ENCODE measurements at places on chromosomes 12 and 14. TPM values are rescaled to one million over a fixed set of nuclear protein-coding genes. Genes with fewer than 3 reads are reported as not detected.

The RNU4-1 gene
- 829 TPM for total RNA-seq

The HOXC12 gene
- not detected for total RNA-seq

The SYT1 gene
- not detected for total RNA-seq

The PXMP2 gene
- total RNA-seq = 18.3 TPM

The SLC6A13 gene
- 0.64 TPM for total RNA-seq

The IFI27 gene
- total RNA-seq = 1.6 TPM

The IKBIP gene
- total RNA-seq = 26.8 TPM

The TAS2R19 gene
- total RNA-seq = 0.89 TPM

The NUP37 gene
- 117 TPM for total RNA-seq

DNA sequence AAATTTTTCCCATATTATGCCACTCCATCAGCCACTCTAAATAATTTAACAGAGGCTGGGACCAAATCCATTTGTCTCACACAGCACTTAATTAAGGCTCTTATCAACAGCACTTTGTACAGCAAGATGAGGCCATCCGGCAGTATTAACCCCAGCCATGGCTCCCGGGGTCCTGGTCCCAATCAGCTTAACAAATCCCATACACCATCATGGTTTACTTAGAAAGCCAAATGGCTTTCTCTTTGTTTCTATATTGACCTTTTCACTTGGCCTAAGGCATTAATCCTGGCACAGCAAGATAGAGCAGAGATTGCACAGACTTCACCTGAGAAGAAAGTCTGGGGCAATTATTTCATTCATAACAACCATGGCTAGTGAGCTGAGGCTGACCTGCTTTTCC, 38.6 kb downstream of the SPTSSA start:
- no peaks in the 10 kb centered on the region for H3K27me3 ChIP-seq
- no peak overlapping the region for H3K4me3 ChIP-seq
- no peaks in the 10 kb centered on the region for H3K4me1 ChIP-seq
- no peak overlapping the region for H3K27ac ChIP-seq
- DNase-seq = no peak
- peaks cover 2% of the 10 kb centered on the region for H3K36me3 ChIP-seq

DNA sequence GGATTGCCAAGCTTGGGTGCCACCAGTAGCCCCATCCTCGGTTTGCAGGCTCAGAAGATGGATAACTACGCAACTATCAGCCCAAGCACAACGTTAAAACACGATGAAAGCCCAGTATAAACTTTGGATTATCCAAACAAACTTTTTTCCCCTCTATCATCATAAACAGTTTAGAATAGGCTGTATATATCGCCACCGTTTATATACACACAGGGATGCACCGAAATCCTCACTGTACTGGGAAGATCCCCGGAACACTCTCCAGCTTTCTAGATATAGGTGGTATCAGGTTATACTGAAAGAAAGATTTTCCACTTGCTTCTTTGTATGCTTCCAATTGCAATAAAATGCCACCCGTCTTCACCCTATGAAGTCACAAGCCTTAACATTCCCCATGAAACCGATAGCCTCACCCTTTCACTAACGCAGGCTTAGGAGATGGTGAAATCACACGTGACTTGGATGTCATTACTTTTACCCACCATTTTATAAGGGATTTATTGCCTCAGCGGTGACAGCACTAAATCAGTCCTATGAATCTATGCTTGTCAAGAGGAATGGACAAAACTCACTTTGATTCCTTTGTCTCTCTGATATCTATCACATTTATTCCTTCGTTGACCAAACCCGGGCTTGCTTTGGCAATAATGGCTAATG, 207.6 kb upstream of the FOXN3 start:
- no peak overlapping the region for H3K27ac ChIP-seq
- peaks cover 28% of the 10 kb centered on the region for H3K36me3 ChIP-seq
- no peaks in the 10 kb centered on the region for H3K27me3 ChIP-seq
- peaks cover 69% of the 10 kb centered on the region for H3K4me1 ChIP-seq
- no peak overlapping the region for H3K4me3 ChIP-seq

- H3K4me1 ChIP-seq = peaks cover 4% of the 10 kb centered on the region
- H3K36me3 ChIP-seq = peaks cover 56% of the 10 kb centered on the region
- H3K4me3 ChIP-seq = no peak overlapping the region
- DNase-seq = peak; percentile 41
Measured at GRCh38 chr14:92973261-92973797, 50.4 kb downstream of the CHGA start.

DNA sequence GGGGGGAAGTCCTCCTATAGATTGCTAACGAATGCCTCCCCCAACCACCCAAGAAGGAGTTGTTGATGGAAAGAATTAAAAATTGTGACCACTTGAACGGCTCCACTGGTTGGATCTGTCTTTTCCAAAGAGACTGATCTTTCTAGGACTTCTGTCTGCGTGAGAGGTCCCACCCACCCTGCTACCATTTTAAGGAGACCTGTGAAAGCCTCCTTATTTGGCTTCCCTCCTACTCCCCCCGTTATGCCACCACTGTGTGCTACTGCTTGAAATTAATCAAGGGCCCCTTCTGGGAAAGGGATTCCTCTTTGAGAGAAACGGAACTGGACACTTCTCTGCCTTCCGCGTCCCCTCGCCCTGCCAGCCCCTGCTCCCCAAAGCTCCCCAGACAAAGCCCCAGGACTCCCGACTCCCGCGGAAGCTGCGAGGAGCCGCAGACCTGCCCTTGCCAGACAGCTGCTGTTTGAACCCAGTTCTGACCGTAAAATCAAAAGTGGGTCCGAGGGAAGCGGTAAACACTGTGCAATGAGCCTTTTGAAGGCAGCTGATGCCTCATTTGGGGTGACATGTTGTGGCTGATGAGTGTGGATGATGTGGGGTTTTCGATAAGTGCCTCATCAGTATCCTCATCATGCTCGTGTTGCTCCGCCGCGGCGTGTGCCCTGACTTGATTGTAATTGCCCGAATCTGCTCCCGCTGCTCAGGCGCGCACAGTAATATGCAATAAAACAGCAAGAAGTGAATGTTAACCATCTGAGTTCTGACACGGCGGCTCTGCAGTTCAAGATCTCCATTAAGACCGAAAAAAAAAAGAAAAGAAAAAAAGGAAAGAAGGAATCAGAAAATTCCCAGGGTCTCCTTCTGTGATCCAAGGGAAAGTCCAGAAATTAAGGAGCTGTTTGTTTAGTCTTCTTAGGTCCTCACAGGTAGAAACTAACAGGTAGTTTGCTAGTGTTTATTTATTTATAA, 48.2 kb downstream of the MBIP start:
- H3K4me3 ChIP-seq = peak overlapping the region; percentile 75
- H3K27ac ChIP-seq = no peak overlapping the region
- peaks cover 9% of the 10 kb centered on the region for H3K4me1 ChIP-seq
- peaks cover 72% of the 10 kb centered on the region for H3K27me3 ChIP-seq
- H3K36me3 ChIP-seq = no peaks in the 10 kb centered on the region
- peak; percentile 4 for DNase-seq

GRCh38 chr12:114746297-114747011, 62.5 kb upstream of the TBX3 start:
- no peaks in the 10 kb centered on the region for H3K36me3 ChIP-seq
- no peak for DNase-seq
- H3K4me3 ChIP-seq = no peak overlapping the region
- no peaks in the 10 kb centered on the region for H3K4me1 ChIP-seq

DNA sequence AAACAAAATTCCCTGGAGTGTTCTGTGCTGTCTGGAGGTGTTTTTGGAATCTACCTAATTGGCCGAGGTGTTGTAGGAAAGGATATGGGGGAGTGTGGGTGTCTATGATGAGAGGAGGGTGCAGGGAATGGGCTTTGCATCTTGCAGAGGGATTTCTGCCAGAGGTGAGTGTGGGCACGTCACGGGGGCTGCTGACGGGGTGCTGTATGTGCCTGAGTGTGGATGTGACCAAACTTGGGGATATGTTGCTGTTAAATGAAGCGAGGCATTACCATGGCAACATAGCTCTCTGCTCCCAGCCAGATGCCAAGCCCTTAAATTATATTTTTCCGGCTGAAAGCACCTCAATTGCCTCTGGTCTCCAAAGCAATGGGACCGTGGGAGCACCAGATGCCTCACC, 44.3 kb upstream of the SPTLC2 start:
- no peak overlapping the region for H3K27ac ChIP-seq
- DNase-seq = no peak
- H3K27me3 ChIP-seq = no peaks in the 10 kb centered on the region
- H3K4me1 ChIP-seq = peaks cover 1% of the 10 kb centered on the region
- no peak overlapping the region for H3K4me3 ChIP-seq
- no peaks in the 10 kb centered on the region for H3K36me3 ChIP-seq

- no peaks in the 10 kb centered on the region for H3K4me1 ChIP-seq
- no peak overlapping the region for H3K4me3 ChIP-seq
- peaks cover 9% of the 10 kb centered on the region for H3K27me3 ChIP-seq
- no peak for DNase-seq
Measured at GRCh38 chr12:103710544-103710943, 123.5 kb downstream of the STAB2 start.

- H3K4me1 ChIP-seq = no peaks in the 10 kb centered on the region
- H3K4me3 ChIP-seq = no peak overlapping the region
- H3K36me3 ChIP-seq = no peaks in the 10 kb centered on the region
- no peak overlapping the region for H3K27ac ChIP-seq
Measured at GRCh38 chr12:98752726-98753125, 107.6 kb downstream of the APAF1 start.

- H3K27ac ChIP-seq = no peak overlapping the region
- peaks cover 15% of the 10 kb centered on the region for H3K4me1 ChIP-seq
- H3K27me3 ChIP-seq = peaks cover 4% of the 10 kb centered on the region
- H3K4me3 ChIP-seq = no peak overlapping the region
- H3K36me3 ChIP-seq = no peaks in the 10 kb centered on the region
Measured at GRCh38 chr12:105427883-105428282, 97.4 kb downstream of the C12orf75 start.

DNA sequence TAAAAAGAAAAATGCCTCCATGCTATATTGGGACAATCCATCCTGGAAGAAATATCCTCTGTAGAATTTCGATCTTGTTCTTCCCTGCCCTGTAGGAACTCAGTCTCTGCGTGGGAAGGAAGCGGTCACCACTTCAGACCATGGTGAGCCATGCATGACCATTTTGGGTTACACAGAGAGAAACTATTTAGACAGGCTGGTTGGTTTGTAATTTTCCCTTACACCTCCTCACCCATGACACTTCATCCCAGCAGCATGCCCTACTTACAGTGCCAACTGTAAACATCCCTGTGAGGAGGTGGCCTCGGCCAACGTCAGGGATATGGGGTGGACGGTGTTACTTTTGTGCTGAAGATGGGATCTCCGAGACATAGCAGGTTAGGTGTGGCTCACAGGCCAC, 121.4 kb downstream of the SMOC1 start:
- no peak overlapping the region for H3K4me3 ChIP-seq
- H3K4me1 ChIP-seq = no peaks in the 10 kb centered on the region
- no peaks in the 10 kb centered on the region for H3K36me3 ChIP-seq
- no peak overlapping the region for H3K27ac ChIP-seq
- H3K27me3 ChIP-seq = no peaks in the 10 kb centered on the region
- no peak for DNase-seq

DNA sequence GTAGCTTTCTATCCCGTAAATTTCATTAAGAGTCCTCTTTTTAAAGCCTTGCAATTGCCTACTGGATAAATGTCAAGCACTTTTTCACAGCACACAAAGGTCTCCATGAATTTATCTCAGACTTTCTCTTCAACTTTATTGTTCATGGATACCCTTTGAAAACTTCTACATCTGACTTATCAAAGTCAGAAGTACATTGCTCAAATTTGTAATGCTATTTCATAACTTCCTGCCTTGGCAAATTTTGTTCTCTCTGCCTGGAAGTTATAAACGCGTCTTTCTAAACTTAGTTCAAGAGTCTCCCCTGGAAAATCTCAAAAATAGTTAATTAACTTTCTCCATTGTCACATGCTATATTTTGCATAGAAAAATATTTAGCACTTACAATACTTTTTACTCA, 55.9 kb upstream of the RERGL start:
- no peaks in the 10 kb centered on the region for H3K27me3 ChIP-seq
- no peaks in the 10 kb centered on the region for H3K36me3 ChIP-seq
- no peak overlapping the region for H3K4me3 ChIP-seq
- no peaks in the 10 kb centered on the region for H3K4me1 ChIP-seq
- no peak overlapping the region for H3K27ac ChIP-seq
- no peak for DNase-seq

GRCh38 chr12:108287227-108287626, 51.9 kb downstream of the CMKLR1 start:
- H3K4me1 ChIP-seq = no peaks in the 10 kb centered on the region
- no peaks in the 10 kb centered on the region for H3K36me3 ChIP-seq
- no peak overlapping the region for H3K4me3 ChIP-seq
- DNase-seq = no peak
- H3K27me3 ChIP-seq = peaks cover 24% of the 10 kb centered on the region

- no peak overlapping the region for H3K4me3 ChIP-seq
- H3K36me3 ChIP-seq = no peaks in the 10 kb centered on the region
- no peak overlapping the region for H3K27ac ChIP-seq
Measured at GRCh38 chr14:21073921-21074320, 3.8 kb downstream of the ARHGEF40 start.

GRCh38 chr14:51160871-51161270, 66.0 kb upstream of the TRIM9 start:
- no peaks in the 10 kb centered on the region for H3K36me3 ChIP-seq
- no peak for DNase-seq
- no peaks in the 10 kb centered on the region for H3K27me3 ChIP-seq
- H3K27ac ChIP-seq = no peak overlapping the region

- peaks cover 5% of the 10 kb centered on the region for H3K27me3 ChIP-seq
- H3K27ac ChIP-seq = peak overlapping the region; percentile 96
- H3K4me3 ChIP-seq = peak overlapping the region; percentile 84
- DNase-seq = no peak
- H3K36me3 ChIP-seq = peaks cover 30% of the 10 kb centered on the region
- H3K4me1 ChIP-seq = peaks cover 46% of the 10 kb centered on the region
Measured at GRCh38 chr12:14367040-14367661, 1.7 kb downstream of the ATF7IP start.

DNA sequence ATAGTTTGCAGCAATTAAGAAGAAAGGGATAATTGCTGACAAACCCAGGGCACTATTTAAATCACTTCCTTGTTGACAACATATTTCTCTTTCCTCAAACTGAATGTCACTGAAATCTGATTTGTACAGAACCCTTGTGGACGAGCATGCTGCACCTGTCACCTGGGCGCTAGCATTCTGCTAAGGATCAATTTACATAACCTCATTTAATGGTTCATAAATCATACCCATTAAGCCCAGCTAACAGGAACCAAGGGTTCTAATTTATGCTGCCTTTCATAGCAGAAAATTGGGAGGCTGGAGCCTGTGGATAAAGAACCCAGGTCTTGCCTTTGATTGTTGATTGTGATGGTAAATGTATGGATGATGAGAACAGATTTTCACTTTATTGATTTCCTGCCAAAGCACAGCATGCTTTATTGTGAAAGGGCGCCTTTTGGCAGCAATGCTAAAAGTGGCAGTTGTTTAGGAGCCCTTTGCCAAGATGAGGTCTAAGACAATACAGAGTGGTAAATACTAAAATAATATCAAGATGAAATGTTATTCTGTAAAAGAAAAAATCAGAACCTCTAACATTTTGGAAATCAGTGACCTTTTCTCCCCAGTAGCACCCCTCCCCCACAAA, 95.4 kb downstream of the NKX2-1 start:
- no peak overlapping the region for H3K4me3 ChIP-seq
- no peaks in the 10 kb centered on the region for H3K4me1 ChIP-seq
- H3K27me3 ChIP-seq = peaks cover 6% of the 10 kb centered on the region
- no peak overlapping the region for H3K27ac ChIP-seq
- DNase-seq = no peak

GRCh38 chr12:75722714-75723200, 211.3 kb upstream of the KRR1 start:
- peaks cover 5% of the 10 kb centered on the region for H3K27me3 ChIP-seq
- H3K36me3 ChIP-seq = peaks cover 13% of the 10 kb centered on the region
- peak; percentile 26 for DNase-seq
- peaks cover 14% of the 10 kb centered on the region for H3K4me1 ChIP-seq

- no peak overlapping the region for H3K4me3 ChIP-seq
- H3K27ac ChIP-seq = no peak overlapping the region
- no peaks in the 10 kb centered on the region for H3K36me3 ChIP-seq
- H3K4me1 ChIP-seq = no peaks in the 10 kb centered on the region
- no peak for DNase-seq
- no peaks in the 10 kb centered on the region for H3K27me3 ChIP-seq
Measured at GRCh38 chr14:26702721-26703230, 104.9 kb upstream of the NOVA1 start.

Measured in activated naive CD8-positive, alpha-beta T cell treated with anti-CD3 and anti-CD28 coated beads for 36 hours (primary cell).